ENCODE measurements at places on chromosomes 2 and 18. TPM values are rescaled to one million over a fixed set of nuclear protein-coding genes. Genes with fewer than 3 reads are reported as not detected.
A peak's percentile ranks its signal among the peaks of the same experiment; 100 is the strongest.

DNA sequence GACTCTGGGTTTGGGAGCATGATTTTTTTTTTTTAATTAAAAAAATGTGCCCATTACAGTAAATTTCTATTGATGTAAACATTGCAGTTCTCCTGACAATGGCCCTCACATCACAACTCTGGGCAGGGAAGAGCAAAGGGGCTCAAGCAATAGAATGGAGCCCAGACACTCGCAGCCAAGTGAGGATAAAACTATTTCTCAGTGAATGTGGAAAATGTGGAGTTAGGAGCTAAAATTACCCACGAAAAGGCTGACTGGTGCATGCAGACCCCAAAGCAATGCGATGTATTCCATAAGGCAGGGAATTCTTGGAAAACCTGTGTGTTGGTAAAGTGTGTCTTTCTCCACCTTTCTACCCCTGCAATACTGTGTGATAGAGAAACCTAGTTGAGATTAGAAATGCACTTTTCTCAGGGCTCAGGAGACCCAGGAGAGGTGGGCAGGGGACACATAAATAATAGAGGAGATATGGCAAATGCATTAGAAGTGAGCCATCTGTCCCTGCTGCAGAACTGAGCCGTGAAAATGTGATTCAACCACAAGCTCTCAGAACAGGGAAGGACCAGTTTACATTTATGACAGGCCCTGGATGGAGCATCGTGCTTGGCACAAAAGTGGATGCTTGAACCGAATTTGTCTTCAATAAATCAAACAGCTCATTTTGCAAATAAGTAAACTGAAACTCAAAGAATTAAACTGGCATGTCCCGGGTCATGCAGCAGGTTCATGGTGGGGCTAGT is 100.1 kb downstream of the MYCN start:
- no peak overlapping the region for H3K4me3 ChIP-seq
- no peaks in the 10 kb centered on the region for H3K27me3 ChIP-seq
- DNase-seq = no peak
- H3K36me3 ChIP-seq = no peaks in the 10 kb centered on the region
- no peak overlapping the region for H3K27ac ChIP-seq

GRCh38 chr2:43178602-43179542 is 47.5 kb downstream of the ZFP36L2 start:
- DNase-seq = no peak
- no peak overlapping the region for H3K4me3 ChIP-seq

GRCh38 chr2:85436836-85437487 is 18.4 kb downstream of the SH2D6 start:
- H3K4me1 ChIP-seq = peaks cover 36% of the 10 kb centered on the region
- DNase-seq = no peak
- no peaks in the 10 kb centered on the region for H3K27me3 ChIP-seq
- H3K36me3 ChIP-seq = no peaks in the 10 kb centered on the region
- H3K27ac ChIP-seq = peak overlapping the region; percentile 76
- H3K4me3 ChIP-seq = peak overlapping the region; percentile 48

- no peak overlapping the region for H3K4me3 ChIP-seq
- H3K36me3 ChIP-seq = peaks cover 1% of the 10 kb centered on the region
- no peaks in the 10 kb centered on the region for H3K4me1 ChIP-seq
- no peaks in the 10 kb centered on the region for H3K27me3 ChIP-seq
These were observed 258.6 kb upstream of the CRIM1 start for GRCh38 chr2:36097022-36097421.

DNA sequence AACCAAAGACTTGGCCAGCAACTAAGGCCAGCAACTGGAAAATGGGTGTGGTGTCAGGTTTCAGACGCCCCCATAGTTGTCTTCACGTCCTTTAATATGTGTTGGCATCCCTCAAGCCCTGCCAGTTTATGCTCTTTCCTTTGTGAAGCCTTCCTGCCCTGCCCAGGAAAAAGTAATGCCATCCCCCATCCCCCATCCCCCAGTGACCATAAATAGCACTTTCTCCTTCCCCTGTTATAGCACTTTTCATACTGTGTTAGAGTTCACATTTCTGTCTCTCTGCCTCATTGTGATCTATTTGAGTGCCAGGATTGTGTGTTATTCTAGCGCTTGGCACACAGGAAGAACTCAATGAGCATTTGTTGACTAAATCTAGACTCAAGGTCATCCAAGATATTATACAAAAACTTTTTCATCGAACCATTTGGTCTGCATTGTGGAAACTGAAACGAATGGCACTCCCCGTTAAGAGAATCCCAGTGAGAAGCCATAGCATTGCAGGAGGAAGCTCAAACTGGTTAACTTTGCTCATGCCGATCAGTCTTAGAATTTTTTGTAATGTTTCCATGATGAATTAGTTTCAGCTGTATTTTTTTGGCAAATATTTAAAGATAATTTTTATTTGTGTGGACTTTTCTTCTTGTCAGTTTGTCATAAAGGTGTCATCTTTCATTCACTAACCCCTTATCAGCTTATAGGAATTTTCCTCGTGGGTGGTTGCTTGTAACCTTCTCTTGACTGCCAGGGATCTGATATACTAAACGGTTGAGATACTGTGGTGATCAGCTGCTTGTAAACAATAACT is 15.7 kb downstream of the CRIM1 start:
- no peak overlapping the region for H3K4me3 ChIP-seq
- H3K27ac ChIP-seq = no peak overlapping the region
- no peak for DNase-seq
- H3K4me1 ChIP-seq = peaks cover 16% of the 10 kb centered on the region
- H3K36me3 ChIP-seq = peaks cover 4% of the 10 kb centered on the region

- peaks cover 2% of the 10 kb centered on the region for H3K36me3 ChIP-seq
- H3K4me3 ChIP-seq = no peak overlapping the region
- peaks cover 22% of the 10 kb centered on the region for H3K4me1 ChIP-seq
- H3K27me3 ChIP-seq = peaks cover 9% of the 10 kb centered on the region
- DNase-seq = no peak
These were observed 114.7 kb upstream of the CYP1B1 start for GRCh38 chr2:38190542-38191218.

Gene SRD5A2
- total RNA-seq = not detected

Gene NFE2L2
- total RNA-seq = 56.5 TPM
